ENCODE measurements at places on chromosomes 2 and 18. TPM values are rescaled to one million over a fixed set of nuclear protein-coding genes. Genes with fewer than 3 reads are reported as not detected.
A peak's percentile ranks its signal among the peaks of the same experiment; 100 is the strongest.

DNA sequence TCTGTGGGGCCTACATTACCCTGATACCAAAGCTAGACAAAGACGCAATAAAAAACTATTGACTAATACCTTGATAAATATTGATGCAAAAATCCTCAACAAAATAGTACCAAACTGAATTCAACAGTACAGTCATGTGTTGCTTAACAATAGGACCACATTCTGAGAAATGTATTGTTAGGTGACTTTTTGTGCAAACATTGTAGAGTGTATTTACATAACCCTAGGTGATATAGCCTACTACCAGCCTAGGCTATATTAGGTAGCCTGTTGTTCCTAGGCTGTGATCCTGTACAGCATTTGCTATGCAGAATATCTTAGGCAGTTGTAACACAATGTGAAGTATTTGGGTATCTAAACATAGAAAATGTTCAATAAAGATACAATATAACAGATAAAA lies 36.7 kb downstream of the CCDC138 start:
- DNase-seq, result peak; percentile 11
- no peaks in the 10 kb centered on the region for H3K4me1 ChIP-seq
- no peak overlapping the region for H3K4me3 ChIP-seq
- no peak overlapping the region for H3K27ac ChIP-seq

GRCh38 chr2:196980001-196980400 lies 53.5 kb upstream of the PGAP1 start:
- no peak overlapping the region for H3K27ac ChIP-seq
- H3K4me3 ChIP-seq, result no peak overlapping the region
- no peaks in the 10 kb centered on the region for H3K4me1 ChIP-seq
- H3K36me3 ChIP-seq, result no peaks in the 10 kb centered on the region

GRCh38 chr2:66080127-66080526 lies 354.8 kb upstream of the MEIS1 start:
- no peaks in the 10 kb centered on the region for H3K4me1 ChIP-seq
- H3K36me3 ChIP-seq, result no peaks in the 10 kb centered on the region
- H3K27ac ChIP-seq, result no peak overlapping the region

DNA sequence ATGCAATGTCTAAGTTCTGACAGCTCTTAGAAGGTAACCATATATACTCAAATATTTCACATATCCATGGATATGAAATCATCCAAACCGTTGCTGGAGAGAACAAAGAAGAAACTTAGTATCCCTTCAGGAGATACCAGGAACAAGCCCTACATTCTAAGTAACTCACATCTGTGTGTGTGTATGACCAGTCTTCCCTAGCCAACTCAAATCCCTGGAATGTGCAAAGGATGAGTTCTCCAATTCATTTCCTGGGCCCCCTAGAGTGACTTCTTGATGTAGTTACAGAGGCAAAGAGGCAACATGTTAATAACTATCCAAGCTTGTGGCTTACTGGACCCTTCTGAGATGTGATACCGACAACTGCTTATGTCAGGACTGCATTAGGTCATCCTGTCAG lies 20.1 kb downstream of the TPGS2 start:
- no peak overlapping the region for H3K4me3 ChIP-seq
- DNase-seq, result no peak
- H3K36me3 ChIP-seq, result no peaks in the 10 kb centered on the region

DNA sequence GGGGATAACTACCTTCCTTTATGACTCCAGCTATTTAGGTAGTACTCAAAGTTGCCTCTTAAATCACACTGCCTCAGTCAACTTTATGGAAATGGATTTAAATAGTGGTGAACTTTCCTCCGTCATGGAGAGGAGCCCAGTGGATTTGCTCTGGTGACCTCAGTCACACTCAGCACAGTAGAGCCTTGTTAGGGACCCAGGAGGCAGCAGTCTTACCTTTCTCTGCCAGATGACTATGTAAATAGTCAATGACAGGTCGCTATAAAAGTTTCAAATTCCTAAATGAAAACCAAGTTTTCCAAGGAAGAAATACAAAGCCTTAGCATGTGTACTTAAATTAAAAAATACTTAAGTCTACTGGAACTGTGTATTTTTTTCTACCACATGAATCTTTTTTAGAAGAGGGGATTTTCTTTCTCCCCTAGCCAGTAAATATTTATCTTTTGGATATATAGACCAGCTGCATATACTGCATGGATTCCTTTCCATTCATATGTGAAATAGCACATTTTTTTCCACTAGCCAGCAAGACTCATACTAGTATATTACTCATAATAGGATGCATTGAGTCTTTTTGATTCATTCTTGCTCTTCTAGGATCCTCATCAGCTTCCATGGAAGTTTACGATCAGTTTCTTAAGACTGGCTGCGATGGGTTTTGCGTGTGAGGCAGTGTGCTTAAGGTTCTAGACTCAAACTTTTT lies 147.1 kb downstream of the FMNL2 start:
- H3K4me1 ChIP-seq, result peaks cover 9% of the 10 kb centered on the region
- no peaks in the 10 kb centered on the region for H3K27me3 ChIP-seq
- no peak overlapping the region for H3K4me3 ChIP-seq
- no peaks in the 10 kb centered on the region for H3K36me3 ChIP-seq
- peak; percentile 24 for DNase-seq
- no peak overlapping the region for H3K27ac ChIP-seq

DNA sequence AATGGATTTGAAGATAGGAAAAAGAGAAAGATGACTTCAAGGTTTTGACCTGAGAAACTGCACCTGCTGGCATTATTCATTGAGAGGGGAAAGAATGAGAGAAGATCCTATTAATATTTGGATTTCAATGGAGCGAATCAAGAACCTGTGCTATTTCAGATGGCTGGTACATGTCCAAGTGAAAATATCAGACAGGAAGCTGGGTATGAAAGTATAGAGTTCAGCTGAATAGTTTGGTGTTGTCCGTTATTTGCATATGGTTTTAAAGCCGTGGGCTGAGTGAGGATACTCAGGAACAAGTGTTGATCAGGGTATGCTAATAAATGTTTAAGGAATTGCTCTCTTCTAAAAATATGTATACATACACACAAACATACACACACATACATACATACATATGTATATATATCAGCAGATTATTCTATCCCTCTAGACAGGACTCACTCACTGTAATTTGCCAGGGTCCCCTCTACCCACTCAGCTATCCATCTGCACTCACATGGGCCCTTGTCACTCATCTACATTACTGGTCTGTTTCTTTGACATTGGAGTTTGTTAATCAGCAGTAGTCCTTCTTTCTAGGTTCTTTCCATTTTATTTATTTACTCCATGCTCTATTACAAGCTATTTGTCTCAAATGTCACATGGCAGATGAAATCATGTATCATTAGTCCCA lies 33.9 kb upstream of the IKZF2 start:
- H3K4me1 ChIP-seq, result no peaks in the 10 kb centered on the region
- no peak overlapping the region for H3K27ac ChIP-seq
- no peak overlapping the region for H3K4me3 ChIP-seq
- DNase-seq, result no peak

GRCh38 chr2:100262555-100263320 lies 59.6 kb downstream of the LONRF2 start:
- no peak overlapping the region for H3K4me3 ChIP-seq
- peak; percentile 80 for DNase-seq
- H3K27me3 ChIP-seq, result no peaks in the 10 kb centered on the region
- no peak overlapping the region for H3K27ac ChIP-seq
- H3K4me1 ChIP-seq, result no peaks in the 10 kb centered on the region

DNA sequence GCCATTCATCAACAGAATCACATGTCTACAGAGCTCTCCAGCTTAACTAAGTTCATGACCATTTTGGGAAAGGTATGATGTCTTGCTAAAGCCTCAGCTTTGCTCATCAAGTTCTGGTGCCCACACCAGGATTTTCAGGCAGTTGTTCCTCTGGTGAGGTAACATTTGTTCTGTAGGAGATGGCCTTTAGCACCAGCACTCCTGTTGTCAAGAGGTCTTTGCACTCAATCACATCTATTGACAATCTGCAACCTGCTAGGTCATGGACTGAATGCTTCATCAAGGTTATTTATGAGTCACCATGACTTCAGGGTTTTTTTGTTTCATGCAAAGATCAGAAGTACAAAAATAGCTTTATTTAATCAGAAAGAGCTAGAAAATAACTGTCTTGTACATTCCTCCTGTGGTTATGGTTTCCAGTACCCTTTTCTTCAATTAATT lies 36.6 kb upstream of the VIT start:
- H3K4me3 ChIP-seq, result no peak overlapping the region
- H3K27me3 ChIP-seq, result no peaks in the 10 kb centered on the region
- H3K4me1 ChIP-seq, result peaks cover 4% of the 10 kb centered on the region
- H3K27ac ChIP-seq, result no peak overlapping the region

GRCh38 chr2:71223767-71224333 lies 3.1 kb downstream of the PAIP2B start:
- H3K36me3 ChIP-seq, result no peaks in the 10 kb centered on the region
- no peak overlapping the region for H3K27ac ChIP-seq
- DNase-seq, result peak; percentile 74
- peaks cover 10% of the 10 kb centered on the region for H3K4me1 ChIP-seq
- no peak overlapping the region for H3K4me3 ChIP-seq

DNA sequence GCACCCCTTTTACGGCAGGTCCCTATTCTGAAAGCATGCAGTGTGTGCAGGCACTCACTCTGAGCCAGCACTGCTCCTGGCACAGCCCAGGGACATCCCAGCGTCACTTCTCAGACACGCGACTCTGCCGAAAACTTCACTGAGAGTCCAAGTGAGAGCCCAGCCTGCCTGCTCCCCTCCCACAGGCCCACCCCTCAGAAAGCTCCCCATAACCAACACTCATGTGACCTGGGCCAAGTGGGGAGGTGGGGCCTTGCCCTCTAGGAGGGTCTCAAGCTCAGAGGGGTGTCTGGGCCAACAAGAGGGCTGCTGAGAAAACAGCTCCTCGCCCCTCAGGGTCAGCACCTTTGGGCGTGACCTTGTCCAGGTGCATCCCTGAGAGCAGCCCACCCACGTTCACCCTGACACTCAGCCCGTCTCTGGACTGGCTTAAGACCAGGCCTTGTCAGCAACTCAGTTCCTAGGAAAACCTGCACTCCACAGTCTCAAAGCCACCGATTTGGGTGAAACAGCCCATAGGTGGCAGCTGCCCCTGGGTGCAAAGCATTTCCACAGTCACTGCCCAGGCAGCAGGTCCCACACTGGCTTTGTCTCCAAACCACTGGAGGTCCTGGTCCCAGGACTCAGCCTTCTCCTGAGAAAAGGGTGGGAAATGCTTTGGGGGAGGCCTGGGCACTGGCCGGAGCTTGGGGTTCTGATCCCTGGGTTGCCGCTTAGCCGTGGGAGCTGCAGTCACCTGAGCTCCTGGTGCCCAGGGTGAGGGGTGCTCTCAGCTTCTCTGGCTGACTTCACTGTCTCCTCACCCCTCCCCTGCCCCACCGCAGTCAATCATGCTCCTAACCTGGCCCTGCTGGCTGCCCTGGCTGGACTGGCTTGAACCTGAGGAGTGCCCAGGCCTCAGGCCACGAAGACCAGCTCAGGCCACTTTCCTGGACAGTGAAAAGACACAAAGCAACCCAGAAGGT lies 209.6 kb downstream of the HDAC4 start:
- H3K4me1 ChIP-seq, result no peaks in the 10 kb centered on the region
- H3K27ac ChIP-seq, result no peak overlapping the region
- H3K4me3 ChIP-seq, result no peak overlapping the region
- H3K27me3 ChIP-seq, result no peaks in the 10 kb centered on the region
- H3K36me3 ChIP-seq, result peaks cover 11% of the 10 kb centered on the region
- DNase-seq, result no peak

GRCh38 chr2:68742626-68743415 lies 8.2 kb downstream of the ARHGAP25 start:
- no peaks in the 10 kb centered on the region for H3K4me1 ChIP-seq
- no peak for DNase-seq
- H3K4me3 ChIP-seq, result no peak overlapping the region
- H3K27me3 ChIP-seq, result no peaks in the 10 kb centered on the region

DNA sequence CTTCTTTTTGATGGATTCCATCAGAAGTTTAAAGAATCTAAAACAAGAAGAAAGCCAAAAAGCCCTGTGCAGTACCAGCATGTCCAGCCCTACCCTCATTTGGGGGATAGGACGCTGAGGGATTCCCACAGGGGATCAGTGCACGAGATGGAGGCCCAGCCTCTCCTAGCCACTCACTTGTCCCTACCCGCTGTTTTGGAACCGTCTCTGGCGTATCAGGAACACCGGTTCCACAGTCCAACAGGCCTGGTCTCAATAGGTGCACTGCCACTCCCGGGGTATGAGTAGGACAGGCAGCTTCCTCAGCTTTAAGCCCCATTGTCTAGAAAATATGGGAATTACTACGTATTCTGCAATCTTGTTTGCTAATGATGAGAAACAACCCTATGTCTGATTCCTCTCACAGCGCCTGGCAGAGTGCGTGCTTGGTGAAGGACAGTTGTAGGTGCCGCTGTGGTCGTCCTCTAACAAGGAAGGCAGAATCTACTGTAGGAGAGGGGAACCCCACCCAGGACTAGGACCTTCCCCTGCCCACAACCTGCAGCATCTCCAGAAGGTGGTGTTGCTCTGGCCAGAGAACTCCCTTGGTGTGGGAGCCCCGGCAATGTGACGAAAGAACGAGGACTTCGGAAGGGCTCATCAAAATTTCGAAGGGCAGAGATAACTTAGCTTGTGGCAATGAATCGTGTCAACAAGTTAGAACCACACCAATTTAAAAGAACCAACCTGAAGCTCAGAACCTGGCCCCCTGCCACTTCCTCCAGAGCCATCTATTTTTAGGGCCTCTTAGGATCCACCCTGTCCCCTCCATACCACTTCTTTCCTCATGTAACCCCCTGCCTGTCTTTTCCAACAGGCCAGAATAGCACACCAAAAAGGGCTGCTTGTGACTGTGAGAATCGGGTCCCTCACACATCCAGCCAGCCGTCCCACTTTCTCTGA lies 71.7 kb downstream of the POLR1A start:
- no peak overlapping the region for H3K27ac ChIP-seq
- DNase-seq, result no peak
- H3K4me3 ChIP-seq, result no peak overlapping the region
- no peaks in the 10 kb centered on the region for H3K4me1 ChIP-seq
- no peaks in the 10 kb centered on the region for H3K27me3 ChIP-seq

GRCh38 chr2:239366740-239367139 lies 34.1 kb downstream of the HDAC4 start:
- no peaks in the 10 kb centered on the region for H3K36me3 ChIP-seq
- no peak overlapping the region for H3K4me3 ChIP-seq
- no peaks in the 10 kb centered on the region for H3K4me1 ChIP-seq

DNA sequence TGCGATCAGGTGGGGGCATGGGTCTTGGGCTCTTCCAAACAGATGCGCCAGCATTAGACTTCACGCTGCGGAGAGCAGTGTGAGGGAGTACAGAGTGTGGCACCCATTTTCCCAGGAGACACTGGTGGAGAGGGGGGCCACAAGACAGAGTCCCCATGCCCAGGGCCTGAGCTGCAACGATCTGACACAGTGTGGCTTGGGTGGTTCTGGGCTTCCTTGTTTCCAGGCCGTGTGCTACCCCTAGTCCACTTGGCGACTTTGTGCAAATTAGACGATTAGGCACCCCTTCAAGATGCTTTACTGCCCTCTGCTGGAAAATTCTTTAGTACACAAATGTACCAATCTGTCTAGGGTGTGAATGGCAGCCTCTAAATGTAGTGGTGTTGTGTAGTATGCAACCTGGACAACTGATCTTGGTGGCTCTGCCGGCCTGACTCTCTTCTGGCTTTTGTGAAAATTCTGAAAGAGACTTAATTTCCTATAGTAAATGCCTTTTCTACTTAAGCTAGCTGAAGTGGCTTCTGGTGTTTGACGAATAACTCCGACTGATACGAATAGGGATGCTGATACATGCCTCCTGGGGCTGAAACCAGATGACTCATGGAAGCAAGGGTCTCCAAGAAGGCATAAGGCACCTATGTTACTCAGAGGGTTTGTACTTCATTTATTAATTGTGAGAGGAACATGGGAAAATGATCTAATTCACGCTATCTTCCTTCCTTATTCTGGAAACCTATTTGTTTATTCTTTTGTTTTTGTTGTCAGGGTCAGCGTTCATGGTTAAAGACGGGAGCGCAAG lies 92.3 kb upstream of the SMAD2 start:
- no peak overlapping the region for H3K4me3 ChIP-seq
- no peaks in the 10 kb centered on the region for H3K27me3 ChIP-seq
- H3K36me3 ChIP-seq, result no peaks in the 10 kb centered on the region
- H3K4me1 ChIP-seq, result peaks cover 10% of the 10 kb centered on the region
- peak; percentile 73 for DNase-seq

Gene GAL3ST2
- total RNA-seq, result not detected
